ENCODE measurements at places on chromosomes 4 and X.

GRCh38 chrX:37659047-37659446 is 26.5 kb upstream of the XK start:
- DNase-seq: no peak

DNA sequence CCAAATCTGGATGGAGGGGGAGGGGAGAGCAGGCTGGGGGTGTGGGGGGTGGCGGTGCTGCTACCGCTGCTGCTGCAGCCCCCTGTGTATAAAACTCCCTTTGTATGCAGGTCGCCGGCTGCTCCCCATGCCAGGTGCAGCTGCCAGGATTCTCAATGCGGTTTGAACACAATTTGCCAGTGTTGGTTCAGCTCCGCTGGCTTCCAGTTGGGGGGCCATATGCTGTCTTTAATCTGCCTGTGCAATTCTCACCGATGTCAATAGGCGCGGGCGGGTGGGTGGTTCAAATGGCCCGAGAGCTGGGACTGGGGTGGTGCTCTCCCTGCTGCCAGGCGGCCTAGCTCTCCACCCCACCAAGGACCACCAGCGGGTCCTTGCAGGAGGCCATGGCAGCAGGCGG is 257.6 kb downstream of the BCOR start:
- no peak for DNase-seq

- peak; percentile 26 for DNase-seq
Observed at GRCh38 chrX:1673337-1673736, 58.5 kb downstream of the ASMT start.

GRCh38 chr4:41212616-41213203 is 1.6 kb downstream of the APBB2 start:
- DNase-seq: peak; percentile 32

DNA sequence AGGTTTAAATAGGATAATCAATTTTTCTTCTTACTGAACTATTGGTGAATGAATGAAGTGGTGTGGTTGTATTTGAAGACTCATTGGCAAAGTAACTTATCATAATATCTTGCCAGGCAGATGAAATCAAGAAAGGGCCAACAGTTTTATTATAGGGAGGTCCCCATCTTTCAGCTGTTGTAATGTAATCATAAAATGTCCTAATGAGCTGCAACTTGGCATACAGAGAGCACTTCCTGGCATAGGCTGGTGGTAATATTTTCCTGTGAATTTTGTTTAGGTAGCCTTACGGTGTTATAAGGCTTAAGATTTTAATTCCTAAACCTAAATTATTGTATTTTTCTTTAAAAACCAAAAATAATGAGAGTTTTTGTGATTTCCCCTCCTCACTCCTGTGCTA is 17.5 kb downstream of the FHIP1A start:
- no peak for DNase-seq

- no peak for DNase-seq
Observed at GRCh38 chr4:101306225-101306624, 41.1 kb downstream of the PPP3CA start.

- no peak for DNase-seq
Observed at GRCh38 chr4:112167794-112168193, 22.5 kb downstream of the FAM241A start.

- DNase-seq: no peak
Observed at GRCh38 chrX:39909996-39910395, 187.8 kb downstream of the BCOR start.

DNA sequence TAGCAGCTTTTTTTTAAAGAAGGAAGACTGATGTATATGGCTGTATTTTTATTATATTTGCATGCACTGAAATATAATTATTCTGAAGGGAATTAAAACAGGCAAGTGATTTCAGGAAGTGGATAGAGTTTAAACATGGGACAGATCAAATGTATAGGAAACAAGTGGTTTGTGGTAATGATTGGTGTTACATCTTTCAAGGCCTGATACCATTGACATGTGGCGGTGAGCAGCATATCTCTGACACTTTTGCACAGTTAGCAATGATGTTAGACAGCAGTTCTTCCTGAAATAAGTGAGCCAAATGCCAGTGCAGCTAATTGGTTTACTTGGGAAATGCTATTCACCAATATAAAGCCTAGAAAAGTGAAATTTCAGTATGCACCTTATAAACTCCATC is 272.1 kb downstream of the RPA4 start:
- no peak for DNase-seq

GRCh38 chr4:43337707-43338106 is 445.2 kb downstream of the GRXCR1 start:
- DNase-seq: no peak

- DNase-seq: peak; percentile 78
Observed at GRCh38 chrX:111095974-111096895, at the start of gene PAK3. Gene PAK3, plus strand, starts transcription at chrX:111096191. Its CDS starts 26,913 bp downstream, at chrX:111123104.

DNA sequence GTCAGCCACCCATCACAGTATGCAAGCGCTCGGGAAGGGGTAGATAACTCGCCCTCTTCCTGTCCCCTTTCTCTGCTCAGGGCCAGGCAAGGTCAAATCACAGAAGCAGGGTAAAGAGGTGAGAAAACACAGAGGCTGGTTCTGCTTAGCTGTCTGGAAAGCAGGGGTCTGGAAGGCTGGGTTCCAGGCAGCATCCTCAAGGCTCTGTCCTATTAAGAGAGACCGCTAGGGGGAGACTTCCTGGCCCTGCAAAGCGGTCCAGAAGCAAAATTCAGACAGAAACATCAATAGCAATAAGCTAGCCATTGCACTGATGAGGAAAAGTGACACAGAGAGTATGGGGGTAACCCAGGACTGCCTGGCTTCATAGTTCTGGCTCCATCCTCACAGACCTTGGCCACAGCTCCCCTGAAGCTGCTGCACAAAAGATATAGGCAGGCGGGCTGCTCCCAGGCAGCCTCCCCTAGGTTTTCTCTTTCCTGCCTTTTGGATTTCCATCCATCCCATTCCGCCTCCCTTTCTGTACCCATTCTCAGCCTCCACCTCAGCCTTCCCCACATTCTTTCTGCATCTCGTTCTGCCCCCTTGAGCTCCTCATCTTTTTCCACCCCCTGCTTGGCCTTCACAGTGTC is 308.5 kb downstream of the EVC2 start:
- DNase-seq: peak; percentile 69

DNA sequence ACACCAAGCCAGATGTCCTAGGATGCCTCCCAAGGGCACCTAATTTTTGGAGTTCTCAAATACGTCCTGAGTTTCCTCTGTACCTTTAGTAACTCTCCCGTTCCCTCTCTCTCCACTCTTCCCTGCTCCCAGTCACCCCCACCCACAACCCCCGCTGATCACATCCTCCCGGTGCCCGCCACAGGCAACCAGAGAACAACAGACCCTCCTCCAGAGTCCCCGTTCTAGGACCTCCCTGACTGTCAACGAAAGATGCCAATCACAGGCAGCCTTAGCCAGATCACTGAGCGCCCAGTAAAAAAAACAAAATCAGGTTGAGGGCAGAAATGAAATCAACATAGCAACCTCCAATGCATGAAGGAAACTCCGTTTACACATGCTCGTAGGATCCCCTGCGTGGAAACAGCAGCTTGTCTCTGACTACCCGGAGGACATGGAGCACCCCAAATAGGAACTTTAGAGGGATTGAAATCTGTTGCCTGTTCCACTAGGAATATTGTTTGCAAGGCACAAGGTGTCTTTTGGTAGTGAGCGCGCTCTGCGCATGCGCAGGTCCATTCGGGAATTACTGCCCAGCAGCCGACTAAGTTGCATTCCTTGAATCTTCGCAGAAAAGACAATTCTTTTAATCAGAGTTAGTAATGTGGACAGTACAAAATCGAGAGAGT is at the start of gene GABRB1:
GABRB1 (plus strand) TSS at position 557 of the 668 bp plus-strand sequence.
- DNase-seq: peak; percentile 82

DNA sequence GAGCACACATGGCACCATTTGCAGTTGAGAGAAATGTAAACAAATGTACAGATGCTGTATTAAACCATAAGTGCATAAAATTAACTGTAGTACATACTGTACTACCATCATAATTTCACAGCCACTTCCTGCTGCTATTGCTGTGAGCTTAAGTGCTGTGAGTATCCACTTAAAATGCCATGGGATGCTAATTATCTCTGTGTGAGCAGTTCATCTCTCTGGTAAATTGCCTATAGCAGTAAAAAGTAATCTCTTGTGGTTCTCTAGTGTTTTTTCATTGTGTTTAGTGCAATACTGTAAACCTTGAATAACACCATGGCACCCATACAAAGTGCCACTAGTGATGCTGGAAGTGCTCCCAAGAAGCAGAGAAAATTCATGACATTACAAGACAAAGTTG is 9.9 kb upstream of the SCOC start:
- no peak for DNase-seq

DNA sequence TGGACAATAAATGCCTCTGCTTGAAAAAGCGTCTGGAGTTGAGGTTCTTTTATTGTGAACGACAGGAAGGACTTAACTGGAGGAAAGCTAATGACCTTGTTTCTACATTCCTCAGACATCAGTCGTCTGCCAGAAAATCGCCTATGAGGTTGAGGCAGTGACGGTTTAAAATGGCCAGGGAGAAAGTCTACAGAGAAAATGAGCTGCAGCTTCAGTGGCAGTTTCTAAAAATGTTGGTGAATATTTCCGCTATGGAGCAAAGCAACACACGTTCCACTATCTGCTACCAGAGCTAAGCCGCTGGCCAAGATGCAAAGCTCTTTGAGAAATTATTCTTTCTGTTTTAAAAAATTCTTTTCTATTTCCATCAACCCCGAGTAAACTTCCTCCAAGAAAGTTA is 116.9 kb upstream of the GALNT7 start:
- peak; percentile 58 for DNase-seq

- DNase-seq: no peak
Observed at GRCh38 chrX:2696698-2697215, 5.7 kb downstream of the CD99 start.

DNA sequence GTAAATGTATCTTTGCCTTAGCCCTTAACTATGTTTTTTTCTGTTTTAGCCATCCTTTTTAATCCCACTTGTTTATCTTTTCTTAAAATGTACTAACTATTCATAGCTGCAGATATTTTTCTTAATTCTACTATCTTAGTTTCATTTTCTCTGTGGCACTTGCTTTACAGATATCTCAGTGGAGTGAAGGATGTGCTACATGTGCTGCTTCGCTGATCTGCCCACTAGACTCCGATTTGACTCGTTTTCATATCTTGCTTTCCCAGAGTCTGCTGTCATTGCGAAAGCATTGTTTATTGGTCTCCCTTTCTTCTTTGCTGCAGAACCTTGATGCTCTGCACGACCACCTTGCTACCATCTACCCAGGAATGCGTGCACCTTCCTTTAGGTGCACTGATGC is 30.6 kb downstream of the GUCY1B1 start:
- no peak for DNase-seq

- no peak for DNase-seq
Observed at GRCh38 chr4:40962551-40963180, 212.9 kb downstream of the NSUN7 start.

GRCh38 chrX:125210146-125210545 is 109.5 kb upstream of the TEX13C start:
- no peak for DNase-seq

DNA sequence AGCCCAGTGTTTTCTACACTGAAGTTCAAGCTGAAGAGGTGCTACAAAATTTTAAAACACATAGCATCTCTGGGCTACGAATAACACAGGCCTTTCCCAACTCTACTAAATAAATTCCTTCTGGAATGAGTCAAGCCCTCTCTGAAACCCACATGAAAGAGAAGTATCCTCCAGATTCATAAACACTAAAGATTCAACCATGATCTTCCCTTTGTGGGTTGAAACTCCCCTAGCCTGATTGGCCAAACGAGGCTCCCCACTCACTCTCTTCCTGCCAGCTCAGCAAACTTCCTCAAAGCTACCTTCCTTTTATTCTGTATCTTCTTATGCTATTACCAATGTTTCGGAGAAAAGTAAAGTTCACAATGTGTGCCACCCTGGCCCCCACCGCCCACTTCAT is 95.4 kb downstream of the NKX6-1 start:
- DNase-seq: no peak

DNA sequence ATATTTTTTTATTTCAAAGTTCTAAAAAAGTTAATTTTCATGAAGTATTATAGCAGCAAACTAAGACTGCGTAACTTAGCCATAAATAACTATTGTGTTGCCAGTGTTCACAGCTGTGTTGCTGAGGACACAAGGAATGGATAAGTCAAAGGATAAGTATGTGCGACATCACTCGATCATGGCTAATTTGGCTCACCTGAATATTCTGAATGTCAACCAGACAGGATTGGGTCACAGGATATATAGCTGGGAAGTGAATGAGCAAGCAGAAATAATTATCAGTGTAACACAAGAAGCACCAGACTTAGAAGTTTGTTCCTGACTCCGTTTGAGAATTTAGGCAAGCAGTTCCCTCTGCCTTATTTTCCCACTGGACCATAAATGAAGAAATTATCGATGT is 33.9 kb downstream of the PRDM8 start:
- DNase-seq: no peak

GRCh38 chrX:45788315-45788714 is 587.6 kb upstream of the DIPK2B start:
- no peak for DNase-seq

DNA sequence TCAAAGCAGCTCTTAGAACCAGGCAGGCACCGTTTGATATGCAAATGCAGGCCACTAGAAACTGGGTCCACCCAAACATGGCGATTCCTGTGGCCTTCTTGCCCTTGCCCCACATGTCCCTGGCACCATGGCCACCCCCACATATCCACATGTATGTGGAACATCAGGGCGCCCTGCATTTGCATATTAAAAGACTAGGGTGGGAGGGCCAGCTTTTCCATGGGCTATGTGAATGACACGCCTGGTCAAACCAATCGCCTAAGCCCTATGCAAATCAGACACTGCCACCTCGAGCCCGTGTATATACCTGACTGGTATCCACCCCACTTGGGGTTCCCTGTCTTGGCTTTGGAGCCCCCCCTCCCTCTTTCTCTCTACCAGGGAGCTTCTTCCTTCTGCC is 107.0 kb downstream of the ABLIM2 start:
- no peak for DNase-seq

GRCh38 chr4:137705171-137705783 is 173.0 kb upstream of the PCDH18 start:
- DNase-seq: no peak

DNA sequence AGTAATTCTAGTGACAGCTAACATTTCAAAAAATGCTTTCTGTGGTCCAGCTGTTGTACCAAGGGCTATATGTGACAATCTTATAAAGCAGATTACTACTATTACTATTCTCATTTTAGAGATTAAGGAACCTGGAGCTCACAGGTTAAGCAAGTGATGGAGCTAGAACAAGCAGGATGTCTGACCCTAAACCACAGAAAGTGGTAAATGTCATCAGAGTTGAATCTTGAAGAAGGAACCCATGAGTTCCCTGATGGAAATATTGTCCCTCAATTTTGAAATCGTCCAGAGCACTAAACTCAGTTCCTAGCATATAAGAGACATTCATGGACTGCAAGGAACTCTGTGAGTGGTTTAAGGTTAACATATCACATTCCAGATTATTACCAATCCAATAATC is 214.0 kb downstream of the APBB2 start:
- DNase-seq: no peak

- no peak for DNase-seq
Observed at GRCh38 chr4:182745237-182745636, 171.9 kb downstream of the DCTD start.

GRCh38 chrX:136766785-136767103 is 14.0 kb downstream of the ARHGEF6 start:
- no peak for DNase-seq
